Vagina (tissue), 2 donors: ENCODE measurements at places on chromosomes 12 and 14.
A peak's percentile ranks its signal among the peaks of the same experiment; 100 is the strongest.

GRCh38 chr12:127174881-127175280 lies 1092.1 kb upstream of the TMEM132C start:
- peak; percentile 22 for DNase-seq

DNA sequence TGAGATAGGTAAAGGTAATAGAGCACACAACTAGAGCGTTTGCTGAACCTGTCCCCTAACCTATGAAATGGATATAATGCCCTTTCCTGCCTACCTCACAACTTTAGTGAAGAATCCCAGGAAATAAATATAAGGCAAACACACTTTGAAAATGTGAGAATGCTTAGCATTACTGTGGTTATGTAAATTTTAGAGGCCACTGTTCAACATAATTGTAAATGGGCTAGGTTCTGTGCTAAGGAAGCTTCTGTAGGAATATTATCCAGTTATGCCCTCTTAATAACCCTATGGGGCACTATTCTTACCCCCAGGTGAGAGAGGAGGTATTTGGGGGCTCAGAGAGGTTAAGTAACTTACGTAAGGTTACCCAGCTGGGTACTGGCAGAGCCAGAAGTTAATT lies 92.5 kb upstream of the TMEM233 start:
- no peak for DNase-seq

DNA sequence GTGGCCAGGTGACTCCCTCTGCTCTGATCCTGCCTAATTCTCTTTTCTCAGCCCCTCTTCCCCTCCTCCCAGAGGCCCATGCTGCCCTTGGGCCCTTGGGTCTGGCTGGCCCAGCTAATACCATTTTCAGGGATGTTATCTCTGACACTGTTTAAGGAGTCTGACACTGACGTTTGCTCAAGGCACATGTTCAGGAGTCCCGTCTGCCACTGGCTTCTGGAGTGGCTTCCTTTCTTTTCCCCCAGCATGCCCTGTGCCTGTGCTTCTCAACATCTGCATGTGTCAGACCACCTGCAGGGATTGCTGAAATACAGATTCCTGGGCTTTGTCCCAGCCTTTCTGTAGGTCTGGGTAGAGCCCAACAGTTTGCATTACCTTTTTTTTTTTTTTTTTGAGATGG lies 128.9 kb downstream of the BCL11B start:
- DNase-seq = no peak

DNA sequence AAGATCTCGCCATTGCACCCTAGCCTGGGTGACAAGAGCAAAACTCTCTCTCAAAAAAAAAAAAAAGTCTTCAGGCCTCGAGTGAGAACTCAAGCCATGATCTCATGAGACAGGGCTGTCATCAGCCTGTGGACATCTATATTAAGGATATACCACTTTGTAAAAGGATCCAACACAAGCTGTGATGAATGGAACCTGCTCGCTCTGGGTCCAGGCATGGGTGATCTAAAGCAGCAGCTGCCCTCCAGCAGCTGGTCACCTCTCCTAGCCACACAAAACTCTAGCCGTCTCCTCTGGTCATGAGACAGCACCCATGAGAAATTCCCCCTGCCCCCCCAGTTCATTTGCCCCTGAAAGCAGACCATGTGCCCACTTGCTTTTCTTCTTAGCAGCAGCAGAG lies 19.1 kb upstream of the DGLUCY start:
- DNase-seq = no peak

GRCh38 chr12:23887055-23887835 lies 62.2 kb downstream of the SOX5 start:
- DNase-seq = no peak

GRCh38 chr12:92753976-92754885 lies 51.4 kb downstream of the PLEKHG7 start:
- DNase-seq = no peak

DNA sequence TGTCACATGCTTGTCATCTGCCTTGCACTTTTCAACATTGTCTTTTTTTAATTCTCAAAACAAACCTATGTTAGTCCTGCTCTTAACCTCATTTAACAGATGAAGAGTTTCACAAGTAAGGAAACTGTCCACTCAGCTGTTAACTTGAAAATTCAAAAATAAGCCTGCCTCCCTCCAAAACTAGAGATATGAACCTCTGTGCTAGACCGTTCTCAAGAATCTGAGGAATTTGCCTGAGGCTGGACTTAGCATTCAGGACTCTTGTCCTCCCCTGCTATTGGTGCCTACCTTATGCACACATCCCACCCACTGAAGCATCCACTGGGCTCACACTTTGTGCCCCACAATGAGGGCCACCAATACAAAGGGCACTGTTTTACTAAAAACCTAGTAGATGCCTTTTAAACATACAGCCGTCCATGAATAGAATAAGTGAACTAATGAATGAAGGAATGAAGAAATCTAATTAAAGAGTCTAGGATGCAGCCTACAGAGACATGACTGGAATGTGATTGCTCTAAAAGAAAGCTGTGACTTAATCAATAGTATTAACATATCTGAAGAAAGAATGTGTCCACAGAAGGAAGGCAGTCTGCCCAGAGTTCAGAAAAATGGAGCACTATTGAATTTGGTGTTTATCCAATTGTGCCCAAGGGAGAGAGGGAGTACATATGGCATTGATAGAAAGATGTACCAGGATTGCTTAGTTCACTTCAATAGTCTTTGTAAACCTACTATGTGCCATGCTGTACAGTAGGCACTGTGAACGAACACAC lies 238.5 kb downstream of the SPTSSA start:
- DNase-seq = no peak

DNA sequence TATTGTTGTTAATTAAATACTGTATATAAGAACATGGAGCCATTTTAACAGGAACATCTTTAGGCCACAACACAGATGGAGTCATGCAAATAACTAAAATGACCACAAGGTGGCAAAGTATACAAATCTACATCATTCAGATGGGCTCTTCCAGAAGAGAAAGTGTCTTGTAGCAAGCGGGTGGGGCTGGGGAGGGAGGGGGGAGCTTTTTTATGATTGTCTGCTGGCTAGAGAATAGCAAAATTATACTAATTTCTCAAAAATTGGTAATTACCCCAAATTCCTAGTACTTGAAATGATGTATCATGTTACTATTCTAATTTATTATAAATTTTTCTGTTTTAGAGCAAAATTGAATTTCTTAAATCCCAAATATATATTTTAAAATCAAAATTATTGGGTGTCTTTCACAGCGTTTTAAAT lies 378.7 kb downstream of the PRKD1 start:
- no peak for DNase-seq

- no peak for DNase-seq
These were observed 101.3 kb downstream of the FOXN3 start for GRCh38 chr14:89315493-89316470.

DNA sequence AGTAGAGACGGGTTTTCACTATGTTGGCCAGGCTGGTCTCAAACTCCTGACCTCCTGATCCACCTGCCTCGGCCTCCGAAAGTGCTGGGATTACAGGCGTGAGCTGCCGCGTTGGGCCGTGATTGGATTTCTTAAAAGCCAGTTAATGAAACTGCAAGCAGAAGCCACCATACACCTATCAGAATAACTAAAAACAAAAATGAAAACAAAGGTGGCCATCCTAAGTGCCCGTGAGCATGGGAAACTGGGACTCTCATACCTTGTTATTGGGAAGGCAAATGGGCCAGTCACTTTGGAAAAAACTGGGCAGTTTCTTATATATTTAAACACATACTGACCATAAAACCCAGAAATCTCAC lies 7.7 kb upstream of the TCTN1 start:
- DNase-seq = no peak

GRCh38 chr14:103528146-103528586 lies 830 bp upstream of the TRMT61A start:
- DNase-seq = no peak

DNA sequence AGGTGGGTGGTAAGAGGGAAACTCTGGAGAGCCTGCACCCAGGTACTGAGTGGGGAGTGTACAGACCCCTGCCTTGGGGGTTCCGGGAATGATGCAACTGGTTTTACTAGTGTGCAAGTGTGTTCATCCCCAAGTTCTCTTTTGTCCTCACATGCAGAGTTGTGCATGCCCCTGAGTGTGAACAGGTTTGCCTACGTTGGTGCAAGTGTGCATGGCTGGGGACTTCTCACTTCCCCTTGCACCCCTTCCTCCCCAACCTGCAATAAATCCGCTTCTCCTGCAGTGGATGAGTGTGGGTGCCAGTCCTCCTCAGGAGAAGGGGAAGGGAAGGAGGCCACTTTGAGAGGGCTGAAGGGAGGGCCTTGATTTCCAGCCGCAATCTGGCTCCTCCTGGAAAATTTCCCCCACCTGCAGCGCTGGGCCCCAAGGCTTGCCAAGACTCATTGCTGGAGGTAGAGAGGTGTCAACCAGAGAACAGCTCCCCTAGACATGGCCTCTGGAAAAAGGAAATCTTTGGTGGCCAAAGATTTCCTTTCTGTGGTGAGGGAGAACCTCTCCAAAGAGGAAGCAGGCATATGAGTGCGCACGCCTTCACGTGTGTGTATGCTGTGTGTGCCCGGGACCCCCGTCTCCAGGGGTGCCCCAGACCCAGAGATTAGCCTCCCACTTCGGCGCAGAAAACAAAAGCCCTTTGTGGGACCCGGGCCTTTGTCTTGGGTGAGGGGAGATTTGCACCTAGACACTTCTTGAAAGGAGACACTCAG lies 5.5 kb downstream of the AQP2 start:
- no peak for DNase-seq

DNA sequence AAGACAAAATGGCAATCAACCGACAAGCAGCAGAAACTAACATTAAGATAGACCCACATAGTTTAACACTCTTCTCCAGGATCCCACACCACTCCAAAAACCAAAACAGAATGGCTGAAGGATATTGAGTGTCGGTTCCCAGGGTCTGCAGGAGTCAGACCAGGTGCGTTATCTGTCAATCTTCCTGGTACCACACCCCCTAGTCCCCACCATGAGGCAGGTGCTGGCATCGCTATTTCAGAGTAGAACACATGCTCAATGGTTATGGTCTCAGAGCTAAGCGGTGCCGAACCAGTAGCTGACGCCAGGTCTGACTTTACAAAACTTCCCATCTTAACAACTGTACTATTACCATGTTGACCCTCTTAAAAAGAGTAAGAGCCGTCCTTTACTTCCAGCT lies 10.2 kb downstream of the STX2 start:
- no peak for DNase-seq

DNA sequence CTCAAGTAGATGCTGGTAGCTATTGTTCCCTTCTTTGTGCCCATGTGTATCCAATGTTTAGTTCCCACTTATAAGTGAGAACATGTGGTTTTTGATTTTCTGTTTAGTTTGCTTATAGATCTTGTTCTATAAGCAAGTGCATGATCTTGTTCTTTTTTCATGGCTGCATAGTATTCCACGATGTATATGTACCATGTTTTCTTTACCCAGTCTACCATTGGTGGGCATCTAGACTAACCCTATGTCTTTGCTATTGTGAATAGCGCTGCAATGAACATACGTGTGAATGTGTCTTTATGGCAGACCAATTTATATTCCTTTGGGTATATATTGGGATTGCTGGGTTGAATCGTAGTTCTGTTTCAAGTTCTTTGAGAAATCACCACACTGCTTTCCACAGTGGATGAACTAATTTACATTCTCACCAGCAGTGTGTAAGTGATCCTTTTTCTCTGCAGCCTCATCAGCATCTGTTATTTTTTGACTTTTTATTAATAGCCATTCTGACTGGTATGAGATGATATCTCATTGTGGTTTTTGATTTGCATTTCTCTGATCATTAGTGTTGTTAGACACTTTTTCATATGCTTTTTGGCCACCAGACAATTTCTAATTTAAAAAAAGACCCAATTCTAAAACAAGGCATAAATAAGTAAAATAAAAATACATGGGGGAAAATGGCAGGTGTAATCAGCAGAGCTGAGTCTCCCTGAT lies 50.6 kb downstream of the CPM start:
- DNase-seq = no peak

DNA sequence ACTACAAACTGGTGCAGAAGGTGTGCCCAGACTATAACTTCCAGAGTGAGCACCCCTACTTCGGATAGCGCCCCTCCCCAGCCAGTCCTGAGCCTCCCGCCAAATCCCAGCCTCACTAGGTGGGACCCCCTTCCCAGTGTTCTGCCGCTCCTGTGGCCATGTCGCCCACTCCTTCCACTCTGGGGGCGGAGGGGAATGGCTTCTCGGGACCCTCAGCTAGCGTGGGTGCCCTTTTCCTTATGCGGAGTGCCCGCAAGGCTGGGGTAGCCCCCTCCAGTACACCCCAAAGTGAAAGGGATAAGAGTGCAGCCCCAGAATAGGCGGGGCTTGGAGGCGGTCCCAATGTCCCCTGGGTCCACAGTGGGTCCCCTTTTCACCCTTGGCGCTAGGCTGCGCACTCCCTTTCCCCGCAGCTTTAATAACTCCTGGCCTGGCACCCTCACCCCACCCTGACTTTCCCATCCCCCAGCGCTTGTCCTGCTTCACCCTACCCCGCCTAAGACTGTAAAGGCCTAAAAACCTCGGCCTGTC lies 3.8 kb upstream of the SHMT2 start:
- no peak for DNase-seq

GRCh38 chr14:99249389-99249788 lies 22.6 kb downstream of the BCL11B start:
- DNase-seq = no peak

- no peak for DNase-seq
These were observed 775.6 kb downstream of the VRK1 start for GRCh38 chr14:97572583-97573458.

GRCh38 chr12:110403146-110403975 lies at the start of gene ANAPC7:
ANAPC7 (minus strand) TSS chr12:110403708; CDS start chr12:110403627, 81 bp downstream.
- no peak for DNase-seq

- DNase-seq = no peak
These were observed 3.4 kb downstream of the KLRB1 start for GRCh38 chr12:9604287-9604686.

DNA sequence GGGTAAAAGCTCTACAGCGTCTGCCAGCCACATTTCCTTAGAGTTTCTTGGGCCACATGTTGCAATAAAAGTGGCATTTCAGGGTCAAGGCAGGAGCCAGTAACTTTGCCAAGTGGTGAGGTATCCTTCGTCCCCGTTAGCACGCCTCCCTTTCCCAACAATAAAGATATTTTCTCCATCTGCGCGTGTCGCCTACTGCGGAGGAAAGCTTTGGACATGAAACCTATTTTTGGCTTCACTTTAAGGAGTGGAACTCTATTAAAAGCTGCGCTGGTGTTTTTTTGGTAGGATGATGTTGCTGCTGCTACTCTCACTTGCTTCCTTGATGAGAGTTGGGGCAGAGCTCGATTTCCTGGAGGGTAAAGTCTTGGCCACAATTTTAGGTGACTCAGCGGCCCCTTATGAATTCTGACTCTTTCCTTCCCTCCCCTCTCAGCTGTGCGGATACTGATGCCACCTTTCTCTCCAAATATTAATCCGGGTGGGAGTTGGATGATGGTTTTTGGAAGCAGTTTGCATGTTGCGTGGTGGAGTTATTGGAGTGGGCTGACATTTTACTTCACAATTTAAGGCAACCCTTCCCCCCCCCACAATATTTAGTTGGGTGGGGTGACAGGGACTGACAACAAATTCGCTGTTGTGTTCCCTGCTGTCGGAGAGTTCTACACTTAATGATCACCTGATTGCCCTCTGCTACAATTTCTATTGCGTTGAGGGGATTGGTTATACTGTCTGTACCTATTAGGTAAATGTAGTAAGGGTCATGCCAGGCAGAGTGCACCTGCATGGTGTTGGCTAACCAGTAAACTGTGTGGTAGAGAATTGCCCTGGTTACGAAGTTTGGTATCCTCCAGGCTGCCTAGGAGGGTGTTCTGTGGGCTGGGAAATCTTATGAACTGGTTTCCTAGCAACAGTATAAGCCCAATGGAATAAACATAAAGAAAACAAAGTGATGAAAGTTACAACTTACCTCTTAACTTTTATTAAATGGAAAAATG lies 1.1 kb downstream of the CCDC91 start:
- no peak for DNase-seq

GRCh38 chr12:70628701-70629480 lies 8.3 kb downstream of the PTPRB start:
- no peak for DNase-seq
